Activated CD4-positive, alpha-beta T cell treated with anti-CD3 and anti-CD28 coated beads for 36 hours (primary cell): ENCODE measurements at places on chromosomes 3 and 15.

- DNase-seq = no peak
Measured at GRCh38 chr3:6540981-6541380, 319.9 kb upstream of the GRM7 start.

DNA sequence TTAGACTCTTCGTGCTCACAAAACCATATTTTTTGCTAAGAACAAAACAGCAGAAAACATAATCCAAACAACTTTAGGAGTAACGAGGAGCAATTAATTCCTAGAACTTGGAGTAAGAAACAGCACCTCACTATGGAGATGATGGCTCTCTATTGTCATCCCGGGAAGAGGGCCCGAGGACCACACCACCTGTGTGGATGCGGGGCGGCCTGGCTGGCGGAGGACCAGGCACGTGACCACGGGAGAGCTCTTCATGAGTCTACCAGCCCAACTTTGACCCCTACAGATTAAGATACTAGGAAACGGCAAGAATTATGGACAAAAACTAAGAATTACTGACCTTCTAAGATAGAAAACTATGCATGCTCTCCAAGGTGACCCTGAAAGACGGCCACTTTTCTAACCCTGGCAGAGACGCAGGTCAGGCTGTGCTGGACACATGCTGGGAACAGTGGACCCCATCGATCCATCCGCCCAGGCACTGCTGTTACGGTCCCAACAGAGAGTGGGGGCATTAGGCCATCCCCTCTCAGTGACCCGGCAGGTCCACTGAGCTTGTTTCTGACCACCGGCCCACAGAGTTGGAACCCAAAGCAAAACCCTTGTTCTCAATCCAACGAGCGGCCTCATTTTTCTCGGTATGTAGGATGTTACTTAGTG, 13.1 kb upstream of the OCA2 start:
- no peak for DNase-seq

- DNase-seq = peak; percentile 25
Measured at GRCh38 chr3:66572938-66573710, 72.3 kb upstream of the LRIG1 start.

DNA sequence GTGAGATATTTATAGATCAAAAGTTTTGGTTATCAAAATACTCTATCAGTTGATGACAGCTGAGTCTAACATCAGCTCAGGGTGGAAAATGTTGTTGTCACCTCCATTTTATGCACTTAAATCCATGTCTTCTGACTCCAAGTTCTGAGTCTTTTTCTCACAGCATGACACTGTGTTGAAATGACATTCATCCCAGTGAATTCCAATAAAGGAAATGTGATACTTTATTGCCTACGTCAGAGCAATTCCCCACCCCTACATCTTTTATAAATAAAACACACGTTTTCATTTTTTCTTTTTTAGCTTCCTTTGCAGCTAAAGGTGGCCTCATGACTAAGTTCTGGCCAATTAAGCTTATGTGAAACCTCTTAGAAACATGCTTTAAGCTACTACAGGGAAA, 10.7 kb downstream of the DRD3 start:
- DNase-seq = no peak

DNA sequence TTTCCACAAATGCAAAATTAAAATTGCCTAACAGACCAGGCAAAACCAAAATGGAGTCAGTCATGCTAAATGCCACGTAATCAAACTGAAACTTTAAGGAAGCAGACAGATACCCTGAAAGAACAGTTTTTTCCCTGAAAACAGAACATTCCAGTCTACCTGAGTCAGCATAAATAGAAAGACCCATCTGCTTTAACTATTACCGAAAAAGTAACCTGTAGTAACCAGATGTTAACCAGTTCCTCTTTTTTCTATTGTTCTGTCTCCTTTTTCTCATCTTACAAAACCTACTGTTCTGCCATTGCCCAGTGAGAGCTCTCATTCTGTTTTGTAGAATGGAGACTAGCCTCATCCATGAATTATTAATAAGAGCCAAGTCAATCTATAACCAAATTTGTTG, 286.0 kb downstream of the CACNA2D3 start:
- no peak for DNase-seq

- DNase-seq = no peak
Measured at GRCh38 chr15:51185213-51186159, 90.8 kb upstream of the TNFAIP8L3 start.

DNA sequence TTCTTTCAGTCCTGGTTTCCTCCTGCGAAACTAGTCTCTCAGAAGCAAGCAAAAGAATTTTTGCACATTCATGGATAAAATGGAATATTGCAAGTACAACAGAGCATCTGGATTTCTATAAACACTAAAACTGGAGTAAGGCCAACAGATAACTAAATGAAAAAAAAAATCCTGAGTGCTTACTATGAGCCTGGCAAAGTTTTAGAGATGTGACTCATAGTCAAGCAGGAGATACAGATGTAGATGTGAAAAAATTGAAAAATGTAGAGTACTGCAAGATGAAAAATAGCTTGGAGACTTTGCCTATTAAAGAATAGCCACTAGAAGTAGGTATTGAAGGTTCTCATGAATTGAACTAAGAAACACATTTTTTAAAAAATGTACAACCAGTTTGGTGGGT, 397.4 kb downstream of the OTOL1 start:
- DNase-seq = no peak

DNA sequence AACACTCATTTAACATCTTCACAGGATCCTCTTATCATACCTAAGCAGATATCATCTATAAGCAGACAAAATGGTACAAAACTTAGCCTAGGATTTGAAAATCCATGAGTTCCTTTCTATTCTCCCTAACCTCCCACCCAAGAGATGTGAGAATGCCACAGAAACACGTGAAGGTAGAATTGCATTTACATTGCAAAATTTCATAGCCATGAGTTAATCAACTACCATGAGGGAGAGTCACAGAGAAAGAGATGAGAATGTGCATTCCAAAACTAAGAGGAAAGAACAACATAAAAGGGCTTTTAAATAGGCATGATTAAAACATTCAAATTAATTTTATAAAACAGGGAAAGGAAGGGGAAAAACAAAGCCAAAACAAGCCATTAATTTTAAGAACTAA, 806.2 kb downstream of the NTRK3 start:
- DNase-seq = no peak

- DNase-seq = peak; percentile 62
Measured at GRCh38 chr3:142447301-142447851, 461 bp downstream of the XRN1 start.

- DNase-seq = no peak
Measured at GRCh38 chr3:101379658-101380376, 59.4 kb upstream of the IMPG2 start.

DNA sequence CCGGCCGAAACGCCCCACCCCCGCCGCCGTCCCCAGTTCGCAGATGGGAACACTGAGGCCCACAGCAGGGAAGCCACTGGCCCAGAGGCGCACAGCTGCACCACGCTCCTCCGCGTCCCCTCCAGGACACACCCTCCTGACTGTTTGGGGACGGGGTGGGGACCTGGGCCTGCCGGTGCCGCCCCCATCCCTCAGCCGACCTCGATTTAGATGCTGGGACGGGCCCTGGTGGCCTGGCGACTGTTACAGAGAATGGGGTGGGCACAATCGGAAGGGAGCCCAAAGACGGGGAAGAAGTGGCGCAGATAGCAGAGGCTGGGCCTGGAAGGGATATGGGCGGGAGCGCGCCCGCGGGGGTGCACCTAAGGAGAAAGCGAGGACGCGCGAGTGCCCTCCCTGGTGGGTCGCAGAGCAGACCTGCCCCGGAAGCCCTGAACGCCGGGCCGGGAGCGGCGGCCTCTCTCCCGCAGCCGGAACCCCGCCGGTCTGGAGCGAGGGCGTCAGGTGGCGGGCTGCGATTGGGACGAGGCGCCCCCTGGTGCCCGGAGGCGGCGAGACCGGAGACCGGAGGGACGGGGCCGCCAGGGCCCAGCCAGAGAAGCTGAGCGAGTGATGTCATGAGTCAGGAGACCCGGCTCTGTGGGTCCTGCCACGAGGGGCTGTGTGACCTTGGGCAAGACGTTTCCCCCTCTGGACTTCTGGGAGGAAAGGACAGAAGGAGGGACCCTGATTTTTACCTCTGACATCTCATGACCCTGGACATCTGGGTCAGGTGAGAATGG, 78.4 kb downstream of the IQSEC1 start:
- DNase-seq = peak; percentile 93

GRCh38 chr3:10344147-10344943, 23.4 kb upstream of the SEC13 start:
- peak; percentile 72 for DNase-seq

DNA sequence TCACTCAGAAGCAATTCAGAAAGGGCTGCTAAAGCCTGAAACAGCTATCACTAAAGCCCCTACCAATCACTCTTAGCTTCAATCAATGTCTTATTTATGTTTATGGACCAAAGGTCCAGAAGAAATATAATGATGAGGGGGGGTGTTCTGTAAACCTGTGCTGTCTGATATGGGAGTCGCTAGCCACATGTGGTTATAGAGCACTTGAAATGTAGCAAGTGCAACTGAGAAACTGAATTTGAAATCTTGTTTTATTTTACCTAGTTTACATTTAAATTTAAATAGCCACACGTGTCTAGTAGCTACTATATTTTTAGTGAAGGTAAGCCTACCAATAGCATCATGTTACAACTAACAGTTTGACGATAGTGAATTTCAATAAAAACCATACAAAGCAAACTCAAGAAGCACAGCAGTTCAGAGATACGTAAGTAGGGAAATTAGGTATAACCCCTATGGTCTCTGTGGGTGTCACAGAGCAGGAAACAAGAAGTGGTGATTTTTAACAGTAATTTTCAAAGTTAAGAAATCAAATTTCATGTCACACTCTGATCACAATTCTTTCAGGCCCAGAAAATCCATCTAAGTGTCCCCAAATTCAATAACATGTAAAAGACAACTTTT, 3.6 kb downstream of the POU1F1 start:
- no peak for DNase-seq

GRCh38 chr15:25508369-25509002, 69.7 kb upstream of the UBE3A start:
- DNase-seq = no peak

DNA sequence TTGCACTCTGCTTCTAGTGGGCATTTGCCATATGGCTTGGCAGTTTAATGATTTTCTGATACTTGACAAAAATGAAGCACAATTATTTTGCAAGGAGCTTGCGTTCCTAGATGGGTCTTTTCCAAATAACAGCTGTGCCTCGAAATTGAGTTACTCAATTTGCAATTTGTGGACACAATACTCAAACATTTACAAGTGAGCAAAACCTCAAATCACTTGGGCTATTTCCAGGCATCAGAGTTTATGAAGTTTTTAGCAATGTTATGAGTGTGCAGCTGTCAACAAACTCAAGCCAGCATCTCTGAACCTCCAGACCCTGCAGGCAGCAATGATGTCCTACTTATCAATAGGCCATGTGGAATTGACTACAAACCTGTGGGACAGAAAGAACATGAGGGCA, 41.3 kb downstream of the NMNAT3 start:
- no peak for DNase-seq

- no peak for DNase-seq
Measured at GRCh38 chr3:124812291-124813265, 74.6 kb downstream of the ITGB5 start.

- DNase-seq = no peak
Measured at GRCh38 chr3:28826840-28827239, 454.0 kb upstream of the RBMS3 start.

DNA sequence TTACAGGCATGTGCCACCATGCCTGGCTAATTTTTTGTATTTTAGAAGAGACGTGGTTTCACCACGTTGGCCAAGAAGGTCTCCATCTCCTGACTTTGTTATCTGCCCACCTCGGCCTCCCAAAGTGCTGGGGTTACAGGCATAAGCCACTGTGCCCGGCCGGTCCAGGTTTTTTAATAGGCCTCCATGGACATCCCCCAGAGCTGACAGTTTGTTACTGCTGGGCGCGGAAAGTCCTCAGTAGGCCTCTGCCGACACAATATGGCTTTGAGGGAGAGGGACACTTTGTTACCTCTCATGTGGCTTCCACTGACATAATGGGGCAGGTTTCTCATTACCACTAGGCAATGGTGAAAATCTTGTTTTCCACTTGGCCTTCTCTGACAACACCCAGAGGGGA, 152.0 kb downstream of the WNT7A start:
- no peak for DNase-seq

- DNase-seq = no peak
Measured at GRCh38 chr3:89699771-89700170, 592.4 kb downstream of the EPHA3 start.

DNA sequence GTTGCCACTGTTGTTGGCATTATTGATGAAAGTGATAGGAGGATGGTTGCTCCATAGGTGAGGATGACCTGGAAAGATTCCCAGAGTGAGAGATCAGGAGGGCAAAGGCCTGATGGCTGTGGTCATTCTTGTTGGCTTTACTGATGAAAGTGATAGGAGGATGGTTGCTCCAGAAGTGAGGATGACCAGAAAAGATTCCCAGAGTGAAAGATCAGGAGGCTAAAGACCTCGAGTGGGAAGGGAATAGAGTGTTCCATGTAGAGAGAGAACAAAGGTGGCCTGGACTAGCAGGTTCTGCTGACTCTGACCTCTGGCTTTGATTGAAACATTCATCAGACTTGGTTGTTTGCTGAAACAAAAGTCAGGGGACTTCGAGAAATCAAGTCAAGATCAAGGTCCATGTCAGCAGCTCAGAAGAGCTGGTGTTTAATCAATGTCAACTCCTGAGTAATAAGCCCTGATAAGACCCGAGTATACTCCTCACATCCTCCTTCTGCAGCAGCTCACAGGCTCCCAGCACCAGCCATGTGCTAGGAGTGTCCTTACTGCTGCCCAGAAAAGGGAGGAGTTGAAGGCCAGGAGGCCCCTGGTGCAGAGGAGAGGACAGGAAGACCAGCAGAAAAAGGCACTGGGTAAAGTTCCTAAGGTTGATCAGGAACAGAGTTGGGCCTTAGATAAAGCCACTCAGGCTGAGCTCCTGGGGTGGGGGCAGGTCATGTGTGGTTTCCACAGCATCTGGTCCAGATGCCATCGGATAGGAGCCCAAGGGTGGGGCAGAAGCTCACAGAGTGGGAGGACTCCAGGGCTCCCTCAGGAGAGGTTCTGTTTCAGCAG, 19.9 kb downstream of the CYP8B1 start:
- no peak for DNase-seq

- no peak for DNase-seq
Measured at GRCh38 chr3:144775551-144775950, 803.9 kb downstream of the DIPK2A start.

DNA sequence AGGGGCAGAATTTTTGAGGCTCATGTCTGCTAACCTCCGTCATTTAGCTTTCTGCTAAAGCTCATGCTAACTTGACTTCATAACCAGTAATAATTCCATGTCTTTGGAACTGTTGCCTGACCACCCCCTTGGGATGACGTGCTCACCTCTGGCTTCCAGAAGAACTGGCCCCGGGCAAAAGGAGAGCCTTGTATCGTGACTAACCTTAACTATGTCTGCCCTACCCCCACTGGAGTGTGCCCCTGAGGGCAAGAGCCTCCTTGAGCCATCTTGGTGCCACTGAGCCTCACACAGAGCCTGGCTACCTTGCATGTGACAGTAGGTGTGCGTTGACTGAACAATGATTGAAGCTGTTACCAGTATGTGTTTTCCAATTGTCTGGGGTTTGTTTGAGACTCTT, 4.7 kb downstream of the LRRK1 start:
- no peak for DNase-seq

- peak; percentile 61 for DNase-seq
Measured at GRCh38 chr15:90871139-90871715, 2.8 kb downstream of the FURIN start.
